ENCODE measurements at places on chromosomes 2 and 18.

- DNase-seq: no peak
Measured at GRCh38 chr2:139045524-139045923, 265.3 kb upstream of the NXPH2 start.

GRCh38 chr2:19942199-19942598, 40.4 kb upstream of the TTC32 start:
- no peak for DNase-seq

GRCh38 chr2:128797937-128798336, 479.3 kb upstream of the HS6ST1 start:
- no peak for DNase-seq

GRCh38 chr2:191659198-191659597, 18.7 kb upstream of the NABP1 start:
- DNase-seq: no peak

- no peak for DNase-seq
Measured at GRCh38 chr2:215772634-215773563, 240.5 kb downstream of the MREG start.

- DNase-seq: no peak
Measured at GRCh38 chr2:174568425-174568824, 29.2 kb downstream of the WIPF1 start.

DNA sequence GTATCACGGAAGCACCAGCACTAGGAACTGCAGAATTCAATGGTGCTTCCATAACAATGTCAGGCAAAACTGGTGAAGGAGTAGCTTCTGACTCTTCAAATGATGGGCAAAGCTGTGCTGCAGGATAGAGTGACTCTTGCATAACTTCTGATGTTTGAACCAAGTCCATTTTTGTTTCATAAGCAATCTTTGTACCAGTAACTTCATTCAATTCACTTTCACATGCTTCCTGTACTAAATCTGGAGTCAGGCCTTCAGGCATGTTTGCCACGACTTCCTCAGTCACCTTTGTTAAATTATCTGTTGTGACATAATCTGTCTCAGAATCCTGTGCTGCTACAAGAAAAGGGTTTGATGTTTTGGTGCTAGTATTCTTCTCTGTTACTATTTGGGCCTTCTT, 24.0 kb downstream of the RTN4 start:
- DNase-seq: no peak

DNA sequence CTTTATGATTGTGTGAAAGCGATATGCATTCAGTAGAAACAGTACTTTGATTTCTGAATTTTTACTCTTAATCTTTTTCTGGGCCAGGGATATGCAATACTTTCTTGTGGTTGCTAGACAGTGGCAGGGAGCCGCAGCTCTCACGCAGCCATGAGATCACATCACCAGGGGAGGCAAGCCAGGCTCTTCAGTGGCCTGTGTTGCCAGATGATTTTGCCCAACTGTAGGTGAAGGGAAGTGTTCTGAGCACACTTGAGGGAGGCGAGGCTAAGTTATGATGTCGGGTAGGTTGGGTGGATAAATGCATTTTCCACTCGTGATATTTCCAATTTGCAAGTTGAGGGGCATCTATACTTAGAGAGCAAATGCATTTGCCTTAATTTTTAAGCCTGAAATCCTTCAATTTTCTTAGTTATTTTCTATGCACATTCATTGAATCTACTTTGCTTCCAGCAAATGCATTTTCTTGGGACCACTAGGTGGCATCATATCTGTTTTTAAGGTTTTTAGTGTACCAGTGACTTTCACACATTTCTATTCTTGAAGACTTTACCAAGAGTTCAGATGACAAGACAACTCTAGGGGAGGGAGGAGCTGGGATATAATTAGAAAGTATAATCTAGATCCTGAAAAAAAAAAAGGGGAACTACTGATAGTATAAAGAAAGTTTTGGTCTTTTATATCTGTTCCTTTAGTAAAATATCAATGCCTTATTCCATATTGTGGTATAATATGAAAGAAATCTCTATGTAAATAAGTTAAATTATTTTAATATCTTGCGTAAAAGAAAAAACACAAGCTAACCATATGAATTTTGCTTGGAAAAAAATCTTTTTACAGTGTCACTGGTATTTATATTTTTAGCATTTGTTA, 643.3 kb downstream of the SOCS6 start:
- DNase-seq: no peak

DNA sequence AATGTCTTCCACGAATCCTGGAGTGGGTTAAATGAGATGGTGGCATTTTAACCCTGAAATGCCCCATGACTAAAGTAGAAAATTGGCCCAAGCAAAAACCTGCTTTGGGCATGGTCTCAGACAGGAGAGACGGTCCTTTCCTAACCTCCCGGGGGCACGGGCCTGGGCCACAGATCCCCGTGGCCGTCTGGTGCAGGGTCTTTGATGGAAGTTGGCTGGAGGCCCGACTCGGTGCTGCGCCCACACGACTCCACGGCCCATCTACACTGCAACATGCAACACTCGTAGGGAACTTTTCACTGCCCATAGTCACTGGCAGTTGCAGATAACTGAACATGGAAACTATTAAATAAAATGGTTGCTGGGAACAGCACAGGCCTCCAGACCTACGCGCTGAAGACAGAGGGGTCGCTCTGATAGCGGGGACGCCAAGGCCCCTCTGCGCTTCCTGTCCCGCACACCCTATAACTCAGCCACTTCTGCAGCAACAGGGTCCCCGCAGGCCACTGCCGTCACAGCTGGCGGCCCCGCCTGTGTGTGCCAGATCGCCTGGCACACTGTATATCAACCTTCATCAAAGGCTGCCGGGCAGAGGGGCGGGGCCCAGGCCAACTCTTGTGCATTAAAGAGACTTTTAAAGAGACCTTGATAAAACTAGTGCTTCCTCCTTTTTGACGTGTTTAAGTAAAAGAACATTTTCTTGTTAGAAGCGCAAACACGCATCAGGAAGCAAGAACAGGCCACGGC, 214.1 kb downstream of the TWIST2 start:
- DNase-seq: no peak

Data from stimulated activated CD4-positive, alpha-beta T cell treated with anti-CD3 and anti-CD28 coated beads, Interleukin-1b, Interleukin-23, amount 100 ng/mL, for 48 hours (primary cell).